A549 (cell line): ENCODE measurements at places on chromosomes 1 and 21. TPM values are rescaled to one million over a fixed set of nuclear protein-coding genes. Genes with fewer than 3 reads are reported as not detected.

GRCh38 chr21:44062380-44062779 lies 44.8 kb upstream of the PWP2 start:
- DNase-seq = no peak

DNA sequence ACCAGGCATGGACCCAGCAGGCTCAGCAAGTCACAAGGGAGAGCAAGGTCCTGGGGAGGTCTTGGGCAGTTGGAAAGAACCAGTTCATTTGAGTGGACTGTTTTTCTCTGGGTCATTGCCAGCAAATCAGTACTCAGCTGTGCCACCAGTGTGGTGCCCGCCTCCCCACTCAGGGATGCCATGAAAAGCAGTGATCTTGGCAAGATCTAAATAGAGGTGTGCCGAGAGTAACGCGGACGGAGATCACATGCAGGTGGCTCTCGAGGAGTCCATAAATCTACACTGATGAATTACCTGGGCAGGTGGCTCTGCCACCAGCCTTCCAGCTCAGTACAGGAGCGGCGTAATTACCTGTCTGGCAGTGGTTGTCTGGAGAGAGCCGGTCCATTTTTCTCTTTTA lies 642.2 kb downstream of the PTPRU start:
- no peak for DNase-seq

DNA sequence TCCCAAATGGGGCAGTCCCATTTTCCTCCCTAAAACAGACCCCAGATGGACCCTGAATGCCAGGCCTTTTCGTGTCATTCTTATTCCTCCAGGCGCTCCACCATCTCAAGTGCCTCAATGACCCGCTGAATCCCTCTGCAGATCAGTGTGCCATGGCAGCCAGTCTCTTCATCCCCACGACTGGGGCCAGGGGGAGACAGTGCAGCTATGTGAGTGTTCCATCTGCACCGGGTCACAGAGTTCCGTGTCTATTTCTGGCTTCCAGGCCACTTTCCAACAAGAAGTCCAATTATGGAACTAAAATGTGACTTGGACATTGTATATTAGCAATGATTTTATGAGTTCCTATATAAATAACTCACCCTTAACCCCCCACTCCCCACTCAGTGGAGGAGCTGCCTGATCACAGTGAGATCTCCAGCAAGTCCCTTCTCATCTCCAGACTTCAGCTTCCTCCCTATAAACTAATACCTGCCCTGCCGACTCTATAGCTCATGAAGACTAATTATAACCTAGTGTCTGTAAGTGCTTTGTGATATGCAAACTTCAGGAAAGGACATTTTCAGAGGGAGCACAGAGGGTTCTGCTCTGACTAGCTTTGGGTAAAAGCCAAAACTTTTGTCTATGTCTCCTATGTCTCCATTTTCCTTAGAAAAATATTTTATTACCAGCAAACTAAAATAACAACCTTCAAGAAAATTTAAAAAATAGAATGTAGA lies 56.3 kb upstream of the NFASC start:
- no peak for DNase-seq

- DNase-seq = no peak
Measured at GRCh38 chr1:42461196-42461595, 1.9 kb upstream of the CCDC30 start.

GRCh38 chr1:182050481-182051448 lies 10.7 kb downstream of the ZNF648 start:
- DNase-seq = no peak

GRCh38 chr1:86567878-86568277 lies 21.0 kb downstream of the CLCA4 start:
- no peak for DNase-seq

DNA sequence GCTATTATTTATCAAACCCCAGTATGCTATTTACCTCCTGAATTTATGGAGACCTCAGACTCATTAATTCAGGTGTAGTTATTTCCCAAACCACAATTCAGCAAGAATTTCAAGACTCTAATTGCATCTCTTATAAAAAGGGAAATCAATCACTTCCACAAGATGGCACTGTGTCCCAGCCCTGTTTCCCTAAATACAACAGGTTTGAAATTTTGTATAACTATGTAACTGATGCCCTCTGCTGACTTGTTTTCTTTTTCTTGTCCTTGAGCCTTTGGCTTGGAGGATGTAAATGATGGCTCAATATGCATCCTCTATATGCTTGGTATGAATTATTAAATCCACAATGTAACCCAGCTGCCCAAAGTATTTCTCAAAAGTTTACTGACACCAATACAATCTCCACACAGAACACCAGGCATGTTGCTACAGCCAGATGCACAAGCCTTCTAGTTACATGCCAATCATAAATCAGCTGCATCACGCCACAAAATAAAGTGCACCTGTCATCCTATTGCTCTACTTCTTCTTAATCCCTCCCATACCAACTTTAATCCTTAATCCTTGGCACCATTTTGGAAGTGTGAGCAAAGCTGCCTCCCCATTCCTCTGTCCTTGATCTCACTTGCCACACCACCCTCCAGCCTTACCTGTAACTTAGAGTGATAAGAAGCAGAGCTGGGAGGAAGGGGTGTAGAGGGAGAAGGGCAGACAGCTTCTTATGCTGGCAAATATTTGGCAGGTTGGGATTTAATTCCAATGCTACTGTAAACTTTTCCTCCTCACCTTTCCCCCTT lies 9.0 kb downstream of the C1orf105 start:
- peak; percentile 82 for DNase-seq

GRCh38 chr1:178960482-178961240 lies 65.0 kb upstream of the FAM20B start:
- DNase-seq = no peak

DNA sequence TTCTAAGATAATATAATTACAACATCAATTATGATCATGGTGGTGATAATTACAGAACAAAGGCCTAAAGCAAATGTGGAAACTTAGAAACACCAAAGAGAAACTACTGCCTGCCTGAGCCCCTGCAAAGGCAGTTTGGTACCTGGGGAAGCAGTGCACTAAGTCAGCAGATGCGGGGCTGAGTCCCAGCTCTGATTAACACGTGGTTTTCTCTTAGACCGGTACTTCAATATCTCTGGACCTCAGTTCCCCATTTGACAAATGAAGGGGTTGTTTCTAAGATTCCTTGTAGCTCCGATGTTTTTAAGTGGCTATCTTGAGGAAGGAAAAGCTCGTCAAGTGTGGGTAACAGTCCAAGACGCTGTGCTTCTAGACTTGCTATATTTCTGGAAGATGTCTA lies 16.7 kb upstream of the PLEKHA6 start:
- no peak for DNase-seq

DNA sequence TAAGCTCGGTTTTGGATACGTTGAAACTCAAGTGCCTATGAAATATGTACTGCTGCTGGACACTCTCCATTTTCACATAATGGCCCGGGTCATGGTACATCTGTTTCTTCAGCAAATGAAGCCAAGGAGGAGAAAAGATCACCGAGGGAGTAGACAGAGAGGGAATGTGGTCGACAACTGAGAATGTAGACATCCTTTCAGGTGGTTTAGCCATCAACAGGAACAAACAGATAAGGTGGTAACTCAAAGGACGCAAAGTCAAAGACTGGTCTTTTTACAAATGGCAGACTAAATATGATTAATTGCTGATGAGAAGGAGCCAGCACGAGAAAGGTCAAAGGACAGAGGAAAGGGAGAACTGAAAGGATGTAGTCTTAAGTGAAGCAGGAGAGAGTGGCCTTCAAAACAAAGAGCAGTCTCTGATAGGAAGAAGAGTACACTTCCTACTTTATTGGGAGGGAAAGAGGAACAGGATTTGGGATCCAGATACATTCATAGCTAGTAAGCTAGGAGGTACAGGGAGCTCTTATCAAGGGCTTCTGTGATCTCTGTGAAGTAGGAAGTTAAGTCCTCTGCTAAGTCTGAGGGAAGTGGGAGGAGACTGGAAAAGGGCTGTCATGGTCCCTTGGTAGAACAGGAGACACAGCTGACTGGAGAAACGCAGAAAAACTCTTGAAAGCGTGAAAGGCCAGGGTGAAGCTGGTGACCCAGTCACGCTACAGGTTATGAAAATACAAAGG lies 28.3 kb downstream of the NUP133 start:
- DNase-seq = no peak

DNA sequence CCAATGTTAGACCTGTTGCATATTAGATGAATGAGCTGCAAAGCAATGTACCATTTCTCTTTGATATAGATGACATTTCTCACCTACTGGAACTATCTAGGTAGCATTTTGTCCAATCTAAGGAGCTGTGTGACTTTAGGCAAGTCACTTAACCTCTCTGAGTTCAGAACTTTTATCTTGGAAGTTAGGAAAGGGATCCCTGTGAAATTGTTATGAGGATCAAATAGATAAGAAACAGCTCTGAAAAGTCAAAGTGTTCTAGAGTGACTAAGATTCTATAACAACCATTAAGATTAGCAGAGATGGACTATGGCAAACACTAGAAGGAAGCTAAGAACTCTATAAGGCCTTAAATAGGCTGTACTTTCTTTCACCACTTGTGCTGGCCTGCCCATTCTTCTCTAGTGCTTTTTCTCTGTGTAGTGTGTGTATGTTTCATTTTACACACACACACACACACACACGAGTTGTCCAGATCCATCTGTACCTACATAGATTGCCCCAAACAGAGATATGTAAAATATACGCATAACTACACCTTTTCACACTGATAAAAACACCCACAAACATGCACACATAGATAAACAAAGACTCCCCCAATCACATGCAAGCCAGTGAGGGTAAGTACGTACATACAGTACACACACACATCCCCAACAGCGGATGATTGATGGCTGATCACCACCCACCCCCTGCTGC lies 19.4 kb upstream of the LRRN2 start:
- DNase-seq = no peak

DNA sequence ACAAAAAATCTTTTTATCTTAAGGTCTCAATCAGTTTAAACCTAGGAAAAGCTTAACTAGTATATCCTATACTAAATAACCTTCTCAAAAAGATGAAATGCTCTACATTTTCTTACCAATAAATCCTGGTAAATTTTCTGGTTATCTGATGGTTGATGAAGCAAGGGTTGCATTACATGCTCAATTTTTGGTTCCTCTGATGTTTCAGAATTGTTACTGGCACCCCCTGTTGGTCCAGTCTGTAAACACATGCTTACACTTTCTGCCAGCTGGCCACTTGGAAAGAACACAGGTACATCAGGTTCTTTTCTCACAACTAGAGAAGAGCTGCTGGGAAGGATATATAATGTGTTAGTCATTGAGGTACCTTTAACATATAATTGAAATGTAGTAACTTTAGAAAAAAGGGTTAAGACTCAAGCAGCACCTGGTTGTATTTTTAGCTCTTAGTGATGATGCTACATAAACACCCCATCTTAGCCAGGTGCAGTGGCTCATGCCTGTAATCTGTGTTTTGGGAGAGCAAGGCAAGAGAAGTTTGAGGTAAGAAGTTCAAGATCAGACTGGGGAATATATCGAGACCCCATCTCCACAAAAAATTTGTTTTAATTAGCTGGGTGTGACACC lies 30.9 kb upstream of the TAL1 start:
- peak; percentile 50 for DNase-seq

DNA sequence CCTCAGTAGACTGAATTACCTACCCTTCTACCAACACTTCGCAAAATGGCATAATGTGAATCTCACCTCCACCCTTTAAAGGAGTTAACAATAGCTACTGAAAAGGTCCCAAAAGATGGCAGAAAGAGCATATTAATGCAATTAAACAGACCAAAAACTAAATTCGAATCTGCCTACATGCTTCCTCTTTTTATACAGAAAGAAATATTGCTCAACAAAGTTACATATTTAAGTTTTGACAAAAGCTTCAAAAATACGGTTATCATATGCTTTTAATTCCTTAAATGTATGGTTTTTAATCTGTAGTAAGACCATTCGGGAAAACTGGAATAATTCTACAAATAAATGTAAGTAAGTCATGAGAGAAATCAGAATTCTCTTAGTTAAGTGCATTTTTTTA lies 2.2 kb downstream of the APP start:
- DNase-seq = no peak

GRCh38 chr1:201365251-201365650 lies 12.2 kb downstream of the TNNT2 start:
- DNase-seq = no peak

- DNase-seq = no peak
Measured at GRCh38 chr21:42692688-42693087, 39.3 kb downstream of the PDE9A start.

GRCh38 chr1:154878371-154879037 lies 8.4 kb upstream of the KCNN3 start:
- DNase-seq = peak; percentile 72

GRCh38 chr1:40755067-40755466 lies 28.5 kb upstream of the KCNQ4 start:
- DNase-seq = no peak

DNA sequence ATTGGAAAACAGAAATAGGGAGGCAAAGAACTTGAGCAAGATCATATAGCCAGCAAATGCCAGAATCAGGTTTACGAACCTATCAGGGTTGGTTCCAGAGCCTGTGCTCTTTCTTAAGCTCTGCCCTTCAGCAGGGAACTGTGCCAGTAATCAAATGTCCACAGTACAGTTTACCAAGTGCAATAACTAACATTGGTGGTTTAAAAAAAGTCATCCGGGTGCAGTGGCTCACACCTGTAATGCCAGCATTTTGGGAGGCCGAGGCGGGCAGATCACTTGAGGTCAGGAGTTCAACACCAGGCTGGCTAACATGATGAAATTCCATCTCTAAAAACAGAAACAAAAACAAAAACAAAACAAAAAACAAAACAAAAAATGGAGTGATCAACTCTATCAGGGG lies 182.7 kb downstream of the LMX1A start:
- no peak for DNase-seq

- DNase-seq = no peak
Measured at GRCh38 chr1:185152187-185152767, 4.5 kb downstream of the TRMT1L start.

DNA sequence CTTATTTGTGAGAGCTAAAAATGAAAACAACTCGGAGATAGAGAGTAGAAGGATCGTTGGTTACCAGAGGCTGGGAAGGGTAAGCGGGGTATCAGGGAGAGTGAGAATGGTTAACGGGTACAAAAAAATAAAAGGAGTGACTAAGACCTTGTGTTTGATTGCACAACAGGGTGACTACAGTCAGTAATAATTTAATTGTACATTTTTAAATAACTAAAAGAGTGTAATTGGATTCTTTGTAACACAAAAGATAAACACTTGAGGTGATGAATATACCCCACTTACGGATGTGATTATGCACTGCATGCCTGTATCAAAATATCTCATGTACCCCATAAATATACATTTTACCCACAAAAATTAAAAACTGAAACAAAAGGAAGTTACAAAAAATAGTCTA lies 29.4 kb downstream of the FOXJ3 start:
- no peak for DNase-seq

DNA sequence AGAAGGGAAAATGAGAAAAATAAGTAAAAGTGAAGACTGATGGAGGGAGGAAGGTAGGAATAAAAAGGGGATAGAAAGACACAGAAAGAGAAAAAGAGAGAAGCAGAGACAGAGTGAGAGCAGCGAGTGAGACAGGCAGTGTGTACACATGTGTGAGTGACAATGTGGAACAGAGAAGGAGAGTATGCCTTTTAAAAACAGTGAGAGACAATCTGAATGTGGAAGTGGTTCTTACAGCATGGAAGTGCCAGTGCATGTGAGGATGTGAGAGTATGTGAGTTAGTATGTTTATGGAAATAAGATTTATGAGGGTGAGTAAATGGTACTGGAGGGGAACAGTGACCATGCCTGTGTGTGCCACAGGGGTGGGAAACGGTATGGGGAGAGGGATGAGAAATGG lies 1.2 kb downstream of the NEGR1 start:
- no peak for DNase-seq

Gene REN
- polyA plus RNA-seq = not detected in 3 replicates
